Stimulated activated CD8-positive, alpha-beta memory T cell treated with anti-CD3 and anti-CD28 coated beads, Interleukin-15, amount 100 ng/mL, for 4 hours (primary cell): ENCODE measurements at places on chromosomes 3 and 15.

DNA sequence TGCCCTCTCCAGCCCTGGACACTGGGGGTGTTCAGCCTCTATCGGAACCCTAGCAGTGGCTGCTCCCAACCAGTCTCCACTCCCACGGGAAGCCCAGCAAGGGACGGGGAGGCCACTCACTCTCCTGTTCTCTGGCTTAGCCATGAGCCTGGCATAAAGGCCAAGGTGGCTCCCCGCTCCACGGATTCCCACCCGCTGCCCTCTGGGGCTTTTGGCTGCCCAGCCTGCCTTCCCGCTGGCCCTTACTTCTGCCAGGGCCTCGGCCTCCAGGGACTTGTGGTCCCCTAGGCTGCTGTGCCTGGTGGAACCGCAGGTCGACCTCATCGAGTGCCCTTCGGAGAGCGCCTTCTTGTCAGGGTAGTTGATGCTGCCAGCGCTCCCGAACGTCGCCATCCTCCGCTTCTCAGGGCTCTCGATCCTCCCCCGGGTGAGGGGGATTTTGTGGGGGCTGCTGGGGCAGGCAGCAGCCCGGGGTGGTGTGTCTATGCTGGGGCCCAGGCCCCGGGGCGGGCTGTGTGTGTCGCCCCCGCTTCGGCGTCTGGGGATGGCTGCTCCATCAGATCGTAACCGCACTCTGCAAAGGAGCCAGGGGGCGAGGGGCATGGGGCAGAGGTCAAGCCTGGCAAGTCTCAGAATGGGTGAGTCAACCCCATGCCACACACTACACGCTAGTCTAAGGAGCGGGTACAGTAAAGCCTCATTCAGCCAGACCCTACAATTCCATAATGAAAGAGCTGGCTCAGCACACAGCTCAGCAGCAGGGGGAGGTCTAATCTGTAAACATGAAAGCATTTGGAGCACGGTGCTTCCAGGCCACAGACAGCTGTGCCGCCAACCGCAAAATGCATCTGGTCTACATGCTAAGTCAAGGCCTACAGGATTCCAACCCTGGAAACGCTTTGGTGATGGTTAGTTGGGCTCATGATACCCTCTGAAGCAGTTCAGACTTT, 27.3 kb upstream of the RAD18 start:
- DNase-seq, result no peak

DNA sequence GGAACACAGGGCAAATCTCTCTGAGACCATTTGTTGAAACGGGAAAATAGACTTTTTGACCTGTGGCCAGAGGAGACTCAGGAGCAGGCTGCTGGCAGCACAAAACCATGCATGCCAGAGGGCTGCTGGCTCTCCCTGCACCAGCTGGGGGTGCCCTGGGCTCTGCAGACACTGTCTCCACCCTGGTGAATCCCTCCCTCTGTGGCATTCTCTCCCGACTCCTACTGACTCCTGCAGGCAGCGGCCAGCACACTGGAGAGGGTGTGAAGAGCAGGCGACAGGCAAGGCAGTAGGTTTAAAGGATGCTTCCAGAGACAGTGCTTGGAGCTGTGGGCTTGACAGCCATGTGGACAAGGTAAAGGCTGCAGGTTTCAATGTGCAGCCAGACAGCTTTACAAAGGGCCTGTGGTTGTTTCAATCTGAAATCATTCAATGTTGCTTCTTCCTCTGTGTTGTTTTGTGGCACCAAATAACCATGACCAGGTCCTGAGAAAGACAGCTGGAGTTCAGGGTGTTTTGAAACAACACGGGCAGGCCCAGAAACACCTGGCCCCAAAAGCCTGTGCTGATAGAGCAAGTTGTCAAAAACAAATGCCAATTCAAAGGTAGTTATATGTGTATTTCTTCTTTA, 431.0 kb upstream of the ATP10A start:
- DNase-seq, result no peak

GRCh38 chr15:95208988-95209387, 977.6 kb downstream of the MCTP2 start:
- DNase-seq, result no peak

DNA sequence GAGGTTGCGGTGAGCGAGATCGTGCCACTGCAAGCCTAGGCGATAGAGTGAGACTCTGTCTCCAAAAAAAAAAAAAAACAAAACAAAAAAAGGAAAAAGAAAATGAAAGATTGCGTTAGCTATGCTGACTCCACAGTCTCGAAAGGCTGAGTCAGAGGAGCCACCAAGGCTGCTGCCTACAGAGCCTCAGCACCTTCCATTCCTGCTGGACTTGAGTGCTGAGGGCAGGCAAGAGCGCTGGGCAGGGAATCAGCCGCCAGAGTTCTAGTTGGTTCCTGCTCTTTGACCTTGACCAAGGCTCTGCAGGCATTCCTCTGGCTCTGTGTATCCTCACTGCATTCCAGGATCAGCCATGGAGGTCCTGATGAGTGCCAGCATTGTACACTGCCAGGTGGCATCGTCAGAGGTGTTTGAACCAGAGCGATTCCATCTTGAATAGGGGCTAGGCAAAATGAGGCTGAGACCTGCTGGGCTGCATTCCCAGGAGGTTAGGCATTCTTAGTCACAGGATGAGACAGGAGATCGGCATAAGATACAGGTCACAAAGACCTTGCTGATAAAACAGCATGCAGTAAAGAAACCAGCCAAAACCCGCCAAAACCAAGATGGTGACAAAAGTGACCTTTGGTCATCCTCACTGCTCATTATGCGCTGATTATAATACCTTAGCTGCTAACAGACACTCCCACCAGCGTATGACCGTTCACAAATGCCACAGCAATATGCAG, 5.9 kb downstream of the MESP2 start:
- DNase-seq, result no peak

GRCh38 chr3:57017459-57017845, 43.0 kb upstream of the SPATA12 start:
- no peak for DNase-seq

- DNase-seq, result peak; percentile 12
Measured at GRCh38 chr15:34436956-34437442, 609 bp downstream of the GOLGA8A start.
